ENCODE measurements at places on chromosomes 4 and X. TPM values are rescaled to one million over a fixed set of nuclear protein-coding genes. Genes with fewer than 3 reads are reported as not detected.

Gene TMSB15A
- 0.51 TPM for total RNA-seq

GRCh38 chr4:142396279-142396678 is 449.8 kb downstream of the INPP4B start:
- no peak for DNase-seq

Gene ZXDA
- 1.8 TPM for total RNA-seq

DNA sequence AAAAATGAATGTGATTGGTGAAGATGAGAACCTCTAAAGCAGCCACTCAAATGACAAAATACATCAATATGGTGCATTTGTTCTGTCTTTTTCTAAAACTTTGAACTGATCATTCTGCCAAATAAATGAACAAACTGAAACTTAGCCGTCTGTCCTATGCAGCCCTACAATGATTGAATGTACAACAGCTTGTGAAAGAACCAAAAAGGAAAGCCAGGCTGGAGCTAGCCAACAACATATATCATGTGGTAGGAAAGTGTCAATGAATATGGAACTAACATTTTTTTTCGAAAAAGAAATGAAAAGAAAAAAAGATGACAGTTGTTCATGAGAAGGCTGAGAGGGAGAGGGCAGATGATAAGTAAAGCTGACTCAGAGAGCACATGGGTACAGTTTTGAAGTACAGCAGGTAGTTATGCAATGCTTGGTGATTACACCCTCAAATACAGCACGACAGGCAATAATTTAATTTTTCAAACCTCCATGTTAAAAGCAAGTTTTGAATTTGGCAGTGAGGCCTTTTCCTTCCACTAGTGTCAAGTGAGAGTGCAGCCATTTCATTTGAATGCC is 21.2 kb upstream of the SLC7A11 start:
- DNase-seq, result no peak

- no peak for DNase-seq
These were observed 52.3 kb upstream of the TNIP3 start for GRCh38 chr4:121216461-121216860.

DNA sequence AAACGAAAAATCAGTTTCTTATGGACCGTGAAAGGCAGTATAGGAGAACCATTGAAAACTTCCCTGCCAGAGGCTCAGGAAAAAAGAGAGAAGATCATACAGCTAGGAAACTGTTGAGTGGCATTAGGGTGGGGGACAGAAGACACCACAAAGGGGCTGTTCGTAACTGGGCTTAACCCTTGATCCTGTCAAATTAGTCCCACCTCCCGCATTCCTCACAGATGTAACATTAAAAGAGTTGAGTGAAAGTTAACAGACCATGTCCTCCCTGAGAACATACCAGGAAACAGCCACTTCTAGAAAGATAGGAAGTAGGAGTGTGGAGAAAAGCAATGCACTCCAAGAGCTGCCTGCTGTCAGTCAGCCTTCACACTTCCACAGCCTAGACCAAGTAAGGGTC is 8.7 kb downstream of the SHROOM4 start:
- no peak for DNase-seq

Gene SPANXA2
- total RNA-seq, result not detected

DNA sequence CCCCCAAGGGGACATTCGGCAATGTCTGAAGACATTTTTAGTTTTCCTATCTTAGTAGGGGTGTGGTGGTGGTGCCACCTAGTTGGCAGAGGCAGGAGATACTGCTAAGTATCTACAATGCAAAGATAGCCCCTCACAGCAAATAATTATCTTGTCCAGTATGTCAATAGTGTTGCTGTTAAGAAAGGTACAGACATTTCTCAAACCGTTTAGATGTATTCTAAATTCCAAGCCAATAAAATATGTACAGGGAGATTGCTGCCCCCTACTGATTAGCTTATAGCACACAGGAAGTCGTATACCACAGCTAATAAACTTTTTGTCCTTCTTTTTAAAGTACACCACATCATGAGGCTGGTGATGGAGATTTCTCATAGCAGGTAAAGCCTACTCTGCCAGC is 260.5 kb downstream of the TMA16 start:
- DNase-seq, result no peak

Gene ADRA2C
- 0.35 TPM for total RNA-seq

Gene MSL3
- 38.4 TPM for total RNA-seq

Gene SMARCA1
- 0.20 TPM for total RNA-seq

Gene LIMCH1
- not detected for total RNA-seq

- no peak for DNase-seq
These were observed 477.7 kb downstream of the PDGFC start for GRCh38 chr4:156493858-156494257.

GRCh38 chr4:183920512-183920911 is 15.4 kb downstream of the STOX2 start:
- no peak for DNase-seq

- peak; percentile 57 for DNase-seq
These were observed at the start of gene FGFBP2 for GRCh38 chr4:15963001-15963451. TSS of gene FGFBP2 (minus strand) at chr4:15963175. CDS start at chr4:15963129, 46 bp downstream.
